ENCODE measurements at places on chromosomes 12 and 14.

DNA sequence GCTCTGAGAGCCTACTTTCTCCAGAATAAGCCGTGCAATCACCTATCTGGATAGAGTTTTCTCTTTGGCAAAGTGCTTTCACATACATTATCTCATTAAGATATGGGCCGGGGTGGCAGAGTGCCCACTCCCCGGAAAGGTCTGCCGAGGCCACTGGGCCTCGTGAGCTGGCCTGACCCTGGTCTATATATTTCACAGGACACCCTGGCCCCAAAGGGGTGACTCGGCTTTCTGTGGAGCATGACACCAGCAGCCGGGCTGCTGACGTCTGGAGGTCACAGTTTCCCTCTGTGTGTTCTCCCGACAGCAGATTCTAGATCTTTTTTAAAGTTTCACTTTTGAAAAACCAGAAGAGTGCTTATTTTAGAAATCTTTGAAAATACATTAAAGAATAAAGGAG, 27.9 kb upstream of the ATP2A2 start:
- DNase-seq = no peak

DNA sequence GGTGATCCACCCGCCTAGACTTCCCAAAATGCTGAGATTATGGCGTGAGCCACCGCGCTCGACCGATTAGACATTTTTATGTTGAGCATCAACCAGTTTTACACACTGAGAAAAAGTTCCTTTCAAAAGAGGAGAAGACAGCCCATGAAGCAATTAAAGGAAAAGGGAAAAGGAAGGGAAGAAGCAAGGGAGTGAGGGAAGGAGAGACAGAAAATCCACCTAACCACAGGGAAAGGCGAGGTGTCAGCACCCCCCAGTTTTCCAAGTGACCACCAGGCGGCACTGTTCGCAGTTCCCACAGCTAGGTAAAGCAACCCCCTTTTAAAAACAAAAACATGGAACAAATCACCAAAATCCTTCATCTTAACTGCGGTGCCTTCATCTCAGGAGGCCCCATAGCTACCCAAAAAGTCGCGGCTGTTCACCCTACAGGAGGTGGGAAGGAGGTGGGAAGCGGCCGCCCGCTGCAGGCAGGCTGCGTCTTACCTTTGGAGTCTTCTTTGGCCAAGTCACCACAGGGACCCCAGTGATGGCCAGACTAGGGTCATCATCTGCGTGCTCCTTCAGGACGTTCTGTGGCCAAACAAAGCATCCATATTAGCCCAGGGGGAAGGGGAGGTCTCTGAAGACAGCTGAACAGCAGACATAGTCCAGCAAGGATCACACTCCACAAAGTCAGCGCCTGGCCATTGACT, 86.6 kb downstream of the KDM2B start:
- no peak for DNase-seq

GRCh38 chr14:65834812-65835211, 422.3 kb downstream of the FUT8 start:
- DNase-seq = no peak

- DNase-seq = no peak
Measured at GRCh38 chr12:12141000-12141399, 70.3 kb downstream of the BCL2L14 start.

- no peak for DNase-seq
Measured at GRCh38 chr14:77037938-77038568, 9.5 kb upstream of the IRF2BPL start.

Data from cortex of kidney (tissue), 1 donor.